ENCODE measurements at places on chromosomes 4 and X. TPM values are rescaled to one million over a fixed set of nuclear protein-coding genes. Genes with fewer than 3 reads are reported as not detected.

CABS1 gene
- not detected for total RNA-seq

GRCh38 chrX:74434336-74434735 is 13.0 kb downstream of the SLC16A2 start:
- DNase-seq, result no peak

DNA sequence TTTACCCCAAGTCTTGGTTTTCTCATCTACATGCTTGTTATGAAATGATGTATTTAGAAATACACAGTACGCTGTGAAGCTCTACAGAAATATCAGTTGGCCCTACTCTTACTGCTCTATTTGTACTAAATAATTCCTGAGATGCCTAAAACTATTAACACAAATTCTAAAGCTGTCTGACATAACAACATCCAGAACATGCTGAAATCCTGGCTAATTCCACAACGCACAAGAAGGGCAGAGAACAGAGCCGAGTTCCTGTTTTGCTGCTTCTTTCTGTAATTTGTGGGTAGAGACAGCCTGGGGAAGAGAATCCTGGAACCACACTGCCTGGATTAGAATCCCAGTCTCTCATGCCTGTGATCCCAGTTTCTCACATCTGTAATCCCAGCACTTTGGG is 59.0 kb downstream of the ZNF827 start:
- DNase-seq, result no peak

PHKA2 gene
- total RNA-seq, result 23.7 TPM

- no peak for DNase-seq
Observed at GRCh38 chr4:168888715-168889215, 121.3 kb downstream of the CBR4 start.

DAPP1 gene
- 2.5 TPM for total RNA-seq

PTCHD1 gene
- not detected for total RNA-seq

DNA sequence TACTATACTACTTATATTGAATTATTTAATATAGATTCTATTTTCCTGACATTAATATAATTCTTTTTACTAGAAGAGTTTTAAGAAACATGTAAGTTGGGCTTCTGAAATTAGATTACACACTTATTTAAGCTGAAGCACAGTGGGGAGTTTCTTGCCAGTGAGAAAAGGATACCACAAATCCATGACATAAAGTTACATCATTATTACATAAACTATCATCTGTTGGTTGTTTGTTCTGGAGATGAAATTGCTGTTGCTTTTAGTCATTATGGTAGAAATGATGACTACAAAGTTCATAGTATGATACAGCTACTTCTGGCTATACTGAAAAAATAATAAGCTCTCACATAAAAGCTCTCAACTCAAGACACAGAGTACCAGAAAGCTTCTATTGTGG is 880.4 kb downstream of the PCDH18 start:
- DNase-seq, result no peak

DNA sequence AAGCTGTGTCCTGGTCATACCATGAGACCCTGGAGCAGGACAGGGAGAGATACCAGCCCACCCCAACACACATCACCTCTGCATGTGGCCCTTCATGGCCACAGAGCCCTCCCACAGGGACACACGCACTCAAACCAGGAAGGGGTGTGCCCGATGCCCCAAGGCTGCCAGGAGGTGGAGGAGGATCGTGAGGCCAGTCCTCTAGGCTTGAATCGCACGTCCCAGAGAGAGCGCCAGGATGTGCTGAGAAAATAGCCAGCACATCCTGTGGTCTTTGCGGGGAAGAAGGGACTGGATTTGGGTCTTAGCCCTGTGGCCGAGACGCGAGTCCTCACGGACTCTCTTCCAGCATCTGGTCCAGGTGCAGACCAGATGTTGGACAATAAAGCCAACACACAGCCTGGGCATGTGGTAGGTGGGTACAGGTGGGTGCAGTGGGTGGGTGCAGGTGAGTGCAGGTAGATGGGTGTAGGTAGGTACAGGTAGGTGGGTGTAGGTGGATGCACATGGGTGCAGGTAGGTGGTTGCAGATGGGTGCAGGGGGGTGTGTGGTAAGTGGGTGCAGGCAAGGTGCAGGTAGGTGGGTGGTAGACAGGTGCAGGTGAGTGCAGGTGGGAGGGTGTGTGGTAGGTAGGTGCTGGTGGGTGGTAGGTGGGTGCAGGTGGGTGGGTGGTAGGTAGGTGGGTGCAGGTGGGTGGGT is 94.3 kb upstream of the AFAP1 start:
- DNase-seq, result no peak

- no peak for DNase-seq
Observed at GRCh38 chrX:9598344-9598743, 133.5 kb downstream of the TBL1X start.

GRCh38 chr4:129899849-129900248 is 803.9 kb downstream of the C4orf33 start:
- no peak for DNase-seq

DNA sequence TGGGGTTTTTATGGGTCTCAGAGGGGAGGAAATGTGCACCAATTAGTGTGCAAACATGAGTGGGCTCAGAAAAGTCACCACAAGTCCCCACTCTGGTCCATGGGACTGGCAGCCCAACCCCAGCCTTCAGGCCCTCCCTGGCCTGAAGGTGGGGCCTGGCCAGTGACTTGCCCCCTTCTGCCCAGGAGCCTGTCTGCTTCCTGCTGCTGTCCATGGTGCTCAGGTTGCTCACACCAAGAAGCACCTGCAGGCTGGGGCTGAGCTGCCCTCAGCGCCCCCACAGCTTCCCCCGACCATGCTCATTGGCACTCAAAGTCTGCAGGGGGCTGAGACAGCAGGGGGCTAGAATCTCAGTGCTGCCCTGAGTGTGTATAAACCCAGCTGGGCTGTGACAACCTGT is 30.6 kb upstream of the GC start:
- peak; percentile 10 for DNase-seq

DNA sequence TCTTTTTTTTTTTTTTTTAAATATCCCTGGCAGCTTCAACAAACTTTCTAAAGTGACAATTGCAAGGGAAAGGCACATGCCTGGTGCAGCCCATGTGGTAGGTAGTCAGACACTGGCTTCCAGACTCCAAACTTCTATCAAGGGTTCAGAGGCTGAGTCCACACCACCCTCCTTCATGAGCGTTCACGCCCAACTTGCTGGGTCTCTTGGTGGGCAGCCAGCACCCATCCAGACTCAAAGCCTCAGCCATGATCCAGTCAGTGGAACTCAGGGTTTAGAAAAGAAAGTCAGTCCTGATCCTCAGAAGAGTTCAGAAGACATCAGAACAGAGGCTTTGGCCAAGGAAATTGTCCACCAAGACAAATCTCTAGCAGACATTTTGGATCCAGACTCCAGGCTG is 141.5 kb downstream of the SOWAHB start:
- no peak for DNase-seq

ELOVL6 gene
- 8.1 TPM for total RNA-seq

TLL1 gene
- total RNA-seq, result not detected

GRPR gene
- total RNA-seq, result not detected

- peak; percentile 63 for DNase-seq
Observed at GRCh38 chr4:40736910-40737309, 12.8 kb upstream of the NSUN7 start.

- DNase-seq, result no peak
Observed at GRCh38 chr4:76582817-76583087, 147.7 kb downstream of the SHROOM3 start.

ALG13 gene
- 62.6 TPM for total RNA-seq

DNA sequence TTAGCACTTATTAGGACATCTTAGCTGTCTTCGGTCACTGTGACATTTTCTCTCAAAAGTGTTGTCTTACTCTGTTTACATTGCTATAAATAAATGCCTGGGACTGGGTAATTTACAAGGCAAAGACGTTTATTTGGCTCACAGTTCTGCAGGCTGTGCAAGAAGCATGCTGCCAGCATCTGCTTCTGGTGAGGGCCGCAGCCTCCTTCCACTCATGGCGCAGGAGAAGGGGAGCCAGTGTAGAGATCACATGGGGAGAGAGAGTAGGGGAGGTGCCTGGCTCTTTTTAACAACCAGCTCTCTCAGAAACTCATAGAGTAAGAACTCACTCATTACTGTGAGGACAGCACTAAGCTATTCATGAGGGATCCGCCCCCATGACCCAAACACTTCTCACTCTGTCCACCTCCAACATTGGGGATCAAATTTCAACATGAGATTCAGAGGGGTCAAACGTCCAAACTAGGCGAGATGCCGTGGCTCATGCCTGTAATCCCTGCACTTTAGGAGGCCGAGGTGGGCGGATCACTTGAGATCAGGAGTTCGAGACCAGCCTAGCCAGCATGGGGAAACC is 43.5 kb upstream of the HERC6 start:
- DNase-seq, result no peak

GRCh38 chr4:51909236-51909703 is 66.3 kb downstream of the DCUN1D4 start:
- DNase-seq, result peak; percentile 90

GRCh38 chr4:163866728-163867315 is 372.3 kb downstream of the TMA16 start:
- DNase-seq, result no peak

GRCh38 chr4:40140196-40140595 is 56.6 kb upstream of the RHOH start:
- DNase-seq, result no peak

DNA sequence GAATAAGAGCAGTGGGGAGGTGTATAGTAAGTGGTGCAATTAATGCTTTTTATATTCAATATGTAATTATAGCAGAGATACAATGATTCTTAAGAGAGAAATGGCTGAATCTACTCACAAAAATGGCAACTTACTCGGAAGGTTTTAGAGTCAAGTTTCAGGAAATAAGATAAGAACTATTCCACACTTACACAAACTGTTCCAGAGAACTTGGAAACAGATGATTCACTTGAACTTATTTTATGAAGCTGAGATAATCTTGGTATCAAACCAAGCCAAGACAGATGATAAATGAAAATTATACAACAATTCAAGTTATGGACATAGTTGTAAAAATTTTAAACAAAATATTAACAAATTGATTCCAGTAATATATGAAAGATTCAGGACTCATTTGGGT is 311.3 kb upstream of the HS3ST1 start:
- DNase-seq, result no peak

CORIN gene
- 0.03 TPM for total RNA-seq

DNA sequence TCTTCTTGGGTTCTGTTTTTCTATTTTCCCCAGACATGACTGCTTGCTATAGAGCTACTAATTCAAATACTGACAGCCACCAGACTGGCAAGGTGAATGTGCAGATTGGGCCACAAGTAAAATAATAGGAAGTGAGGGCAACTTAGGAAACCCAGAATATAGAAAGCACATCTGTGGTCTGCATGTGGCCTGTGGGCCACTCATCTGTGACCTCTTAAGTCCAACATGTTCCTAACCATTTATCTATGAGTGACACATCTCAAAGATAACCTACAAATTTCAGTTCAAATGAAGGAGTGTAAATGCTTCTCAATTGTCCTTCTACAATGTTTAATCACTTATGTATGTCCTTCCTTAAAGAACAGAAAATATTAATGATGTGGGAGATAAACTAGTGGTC is 128.9 kb downstream of the REELD1 start:
- no peak for DNase-seq

- no peak for DNase-seq
Observed at GRCh38 chrX:78747489-78747888, at the start of gene LPAR4. TSS of gene LPAR4 (plus strand) at chrX:78747720. CDS start at chrX:78754870, 7,150 bp downstream.

DNA sequence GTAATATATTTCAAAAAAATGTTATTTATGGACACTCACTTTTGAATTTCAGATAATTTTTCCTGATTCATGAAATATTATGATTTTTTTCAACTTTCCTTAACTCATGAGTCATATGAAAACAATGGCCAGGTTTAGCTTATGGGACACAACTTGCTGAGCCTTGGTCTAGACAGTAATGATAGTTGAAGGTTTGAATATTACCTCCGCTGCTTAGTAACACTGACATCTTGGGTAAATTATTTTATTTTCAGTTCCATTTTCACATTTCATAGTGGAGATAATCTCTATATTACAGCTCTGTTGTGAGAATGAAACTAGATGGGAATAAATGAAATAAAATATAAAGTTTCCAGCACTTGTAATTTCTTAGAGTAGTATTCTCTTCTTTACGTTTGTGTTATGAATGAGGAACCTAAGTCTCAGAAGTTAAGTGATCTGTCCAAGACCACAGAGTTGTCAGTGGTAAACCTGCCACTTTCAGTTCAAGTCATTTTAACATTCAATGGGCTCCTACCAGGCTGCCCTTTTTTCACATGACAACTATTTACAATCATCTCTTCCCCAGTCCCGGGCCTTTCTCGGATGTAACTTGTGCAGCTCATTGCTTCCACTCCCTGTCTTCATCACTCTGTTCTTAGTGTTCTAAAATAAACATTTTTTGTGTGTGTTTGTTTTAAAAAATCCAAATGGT is 46.8 kb upstream of the GC start:
- no peak for DNase-seq

DNA sequence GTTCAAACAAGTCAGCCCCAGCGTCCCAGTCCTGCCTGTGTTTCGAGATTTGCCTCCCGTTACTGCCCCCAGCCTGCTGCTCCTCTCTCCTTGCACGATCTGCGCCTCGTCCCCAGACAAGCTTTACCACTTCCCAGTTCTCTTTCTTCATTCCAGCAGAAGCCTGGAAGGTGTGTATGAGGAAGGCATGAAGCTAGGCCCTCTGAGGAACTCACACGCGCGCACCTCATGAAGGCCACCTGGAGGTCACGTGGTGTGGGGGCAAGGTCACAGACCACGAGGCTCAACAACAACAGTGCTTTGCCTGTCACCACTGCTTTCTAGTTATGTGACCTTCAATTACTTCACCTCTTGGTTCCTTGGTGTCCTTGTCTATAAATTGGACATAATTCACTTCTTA is 181.0 kb downstream of the PALLD start:
- DNase-seq, result no peak

DNA sequence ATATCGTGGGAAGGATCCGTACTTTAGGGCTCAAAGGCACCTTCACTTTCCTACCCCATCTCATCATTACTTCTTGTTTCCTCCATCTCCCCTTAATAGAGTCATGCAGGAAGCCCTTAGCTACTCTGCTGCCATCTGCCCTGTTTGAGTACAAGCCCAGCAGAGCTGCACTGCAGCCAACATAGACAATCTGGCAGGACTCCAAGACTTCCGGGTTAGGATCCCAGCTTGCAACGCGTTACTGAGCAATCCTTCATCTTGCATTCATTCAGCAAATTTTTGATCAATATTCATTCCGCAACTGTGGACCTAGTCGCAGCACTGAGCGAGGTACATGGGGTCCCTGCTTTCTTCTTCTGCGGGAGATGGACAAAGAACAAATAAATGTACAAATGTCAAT is 344.9 kb downstream of the BCOR start:
- DNase-seq, result peak; percentile 56

ENPEP gene
- total RNA-seq, result 0.61 TPM

- no peak for DNase-seq
Observed at GRCh38 chrX:118679290-118679689, 48.1 kb upstream of the IL13RA1 start.

AKAP14 gene
- total RNA-seq, result not detected

GRCh38 chr4:26104056-26104685 is 190.2 kb downstream of the SMIM20 start:
- no peak for DNase-seq

PPEF2 gene
- not detected for total RNA-seq

ANOS1 gene
- total RNA-seq, result not detected

DNA sequence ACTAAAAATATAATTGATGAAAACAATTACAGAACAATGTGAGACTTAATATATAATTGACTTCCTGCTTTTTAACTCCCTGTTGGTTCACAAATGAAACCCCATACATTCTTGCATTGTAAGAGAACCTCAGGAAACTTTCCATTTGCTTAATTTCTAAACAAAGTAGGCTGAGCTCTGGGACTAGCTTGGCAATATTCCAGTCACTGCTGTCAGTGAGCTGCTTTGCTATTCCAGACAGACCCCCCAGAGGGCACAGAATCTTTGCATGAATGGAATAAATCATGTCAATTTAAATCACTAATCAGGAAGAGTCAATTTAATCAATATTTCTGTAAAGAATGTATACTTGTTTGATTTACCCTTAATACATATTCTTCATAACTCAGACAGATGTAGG is 110.6 kb downstream of the NEXMIF start:
- no peak for DNase-seq

YIPF7 gene
- not detected for total RNA-seq

All from HT-29 (cell line).